ENCODE measurements at places on chromosomes 1 and 21.
A peak's percentile ranks its signal among the peaks of the same experiment; 100 is the strongest.

DNA sequence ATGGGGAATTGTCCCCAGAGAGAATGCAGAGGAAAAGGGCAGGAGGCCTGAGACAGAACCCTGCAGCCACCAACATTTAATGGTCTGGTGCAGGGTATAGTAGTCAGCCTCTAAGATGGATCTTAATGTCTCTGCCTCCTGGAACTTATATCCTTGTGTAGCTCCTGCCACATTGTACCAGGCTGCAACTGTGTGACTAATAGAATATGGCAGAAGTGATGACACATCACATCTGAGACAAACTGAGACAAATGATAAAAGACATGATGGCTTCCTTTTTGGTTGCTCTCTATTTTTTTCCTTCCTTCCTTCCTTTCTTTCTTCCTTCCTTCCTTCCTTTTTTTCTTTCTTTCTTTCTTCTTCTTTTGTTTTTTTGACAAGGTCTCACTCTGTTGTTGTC, 37.1 kb upstream of the CYP4B1 start:
- DNase-seq, result no peak

- DNase-seq, result no peak
Observed at GRCh38 chr1:43651188-43651587, 1.2 kb downstream of the KDM4A start.

DNA sequence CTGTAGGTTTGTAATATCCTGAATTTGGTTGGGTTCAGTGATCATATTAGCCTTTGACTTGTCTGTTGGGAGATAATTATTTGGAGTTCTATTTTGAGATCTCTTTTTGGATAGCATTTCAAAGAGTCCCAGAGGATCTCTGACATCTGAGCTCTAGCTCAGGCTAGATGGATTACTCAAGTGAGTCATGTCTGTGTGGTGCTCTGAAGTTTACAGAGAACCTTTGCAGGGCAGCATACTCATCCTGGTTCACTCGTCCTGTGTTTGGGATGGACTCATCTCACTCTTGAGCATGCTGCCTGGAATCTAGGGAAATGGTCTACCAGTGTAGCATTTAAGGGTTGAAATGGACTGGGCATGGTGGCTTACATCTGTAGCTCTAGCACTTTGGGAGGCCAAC, 29.4 kb upstream of the BMP8A start:
- DNase-seq, result no peak

DNA sequence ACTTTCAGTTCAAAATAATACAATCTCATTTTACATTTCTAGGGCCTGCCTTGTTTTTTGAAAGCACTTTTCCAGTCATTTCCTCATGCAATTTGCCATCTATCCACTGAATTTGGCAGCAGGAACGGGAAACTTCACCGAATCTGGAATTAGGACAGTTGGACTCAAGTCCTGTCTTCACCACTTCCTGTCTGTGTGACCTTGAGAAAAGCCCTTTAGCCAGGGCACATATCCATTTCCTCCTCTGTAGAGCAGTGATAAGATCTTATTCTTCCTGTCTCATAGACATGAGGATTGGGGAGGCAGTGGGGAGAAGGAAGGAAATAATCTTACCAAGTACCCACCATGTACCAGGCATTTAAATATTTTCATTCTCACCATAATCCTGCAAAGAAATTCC, 12.0 kb downstream of the VAV3 start:
- DNase-seq, result no peak

DNA sequence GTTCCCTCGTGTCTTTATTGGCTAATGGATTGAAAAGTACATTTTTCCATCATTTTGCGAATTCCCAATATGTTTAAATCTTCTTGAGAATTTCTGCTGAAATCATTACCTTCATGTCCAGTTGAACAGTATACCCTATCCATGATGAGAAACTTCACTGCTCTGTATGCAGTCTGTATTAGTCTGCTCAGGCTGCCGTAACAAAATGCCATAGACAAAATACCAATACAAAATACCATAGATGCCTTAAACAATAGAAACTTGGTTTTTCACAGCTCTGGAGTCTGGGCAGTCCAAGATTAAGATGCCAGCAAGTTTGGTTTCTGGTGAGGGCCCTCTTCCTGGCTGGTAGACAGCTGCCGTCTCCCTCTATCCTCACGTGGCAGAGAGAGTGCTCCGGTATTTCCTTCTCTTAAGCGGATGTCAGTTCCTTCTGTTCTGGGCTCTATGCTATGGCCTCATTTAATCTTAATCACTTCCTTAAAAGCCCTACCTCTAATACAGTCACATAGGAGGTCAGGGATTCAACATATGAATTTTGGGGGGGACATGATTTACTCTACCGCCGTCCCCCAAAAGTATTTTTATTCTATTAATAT, 27.0 kb downstream of the CXADR start:
- DNase-seq, result no peak

- no peak for DNase-seq
Observed at GRCh38 chr1:24048205-24048869, 63.6 kb downstream of the MYOM3 start.

DNA sequence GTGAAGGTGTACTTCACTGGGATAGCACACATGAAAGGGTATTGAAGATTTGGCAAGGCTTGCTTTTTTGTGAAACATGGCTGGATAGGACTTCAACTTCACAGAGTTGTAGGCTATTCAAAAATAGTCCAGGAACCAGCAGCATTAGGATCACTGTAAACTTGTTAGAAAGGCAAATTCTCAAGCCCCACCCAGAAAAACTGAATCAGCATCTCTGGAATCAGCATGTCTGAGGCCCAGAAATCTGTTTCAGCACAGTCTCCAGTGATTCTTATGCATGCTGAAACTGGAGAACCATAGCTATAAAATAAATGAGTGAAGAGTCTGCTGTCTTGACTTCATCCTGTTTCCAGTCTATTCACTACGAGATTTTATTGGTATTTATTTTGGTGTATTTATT, 8.1 kb upstream of the KRTAP21-3 start:
- DNase-seq, result no peak

GRCh38 chr1:247962911-247963588, 2.0 kb upstream of the OR2AK2 start:
- DNase-seq, result no peak

DNA sequence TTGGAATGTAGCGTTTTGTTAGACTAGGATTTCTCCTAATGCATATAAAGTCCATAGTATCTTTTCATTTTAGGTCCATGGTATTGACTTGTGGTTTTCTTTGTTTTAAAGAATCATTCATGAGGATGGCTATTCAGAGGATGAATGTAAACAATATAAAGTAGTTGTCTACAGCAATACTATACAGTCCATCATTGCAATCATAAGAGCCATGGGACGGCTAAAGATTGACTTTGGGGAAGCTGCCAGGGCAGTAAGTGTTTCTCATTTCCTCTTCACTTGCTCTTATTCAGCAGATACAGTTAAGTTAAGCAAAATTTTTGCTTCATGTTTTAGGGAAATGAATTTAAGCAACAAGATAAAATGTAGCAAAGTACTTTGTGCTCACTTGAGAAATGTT, 25.4 kb downstream of the GNAI3 start:
- DNase-seq, result no peak

- peak; percentile 81 for DNase-seq
Observed at GRCh38 chr1:200979574-200980451, 43.7 kb downstream of the KIF21B start.

DNA sequence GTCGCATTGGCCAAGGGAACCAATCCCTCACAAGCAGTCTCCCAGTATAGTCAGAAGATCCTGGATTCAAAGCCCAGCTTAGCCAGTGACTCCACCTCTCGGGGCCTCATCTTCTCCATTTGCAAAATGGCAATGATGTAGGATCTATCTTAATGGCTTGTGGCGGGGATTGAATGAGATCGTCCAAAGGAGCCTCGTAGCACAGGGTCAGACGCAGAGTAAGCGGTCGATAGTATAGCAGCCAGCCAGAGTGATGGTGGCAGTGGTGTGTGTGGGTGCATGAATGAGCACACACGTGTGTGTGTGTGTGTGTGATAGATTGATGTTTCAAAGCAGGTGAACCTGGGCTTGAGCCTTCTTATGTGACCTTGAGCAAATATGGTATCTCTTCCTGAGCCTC, 79.8 kb upstream of the WNT4 start:
- DNase-seq, result no peak

DNA sequence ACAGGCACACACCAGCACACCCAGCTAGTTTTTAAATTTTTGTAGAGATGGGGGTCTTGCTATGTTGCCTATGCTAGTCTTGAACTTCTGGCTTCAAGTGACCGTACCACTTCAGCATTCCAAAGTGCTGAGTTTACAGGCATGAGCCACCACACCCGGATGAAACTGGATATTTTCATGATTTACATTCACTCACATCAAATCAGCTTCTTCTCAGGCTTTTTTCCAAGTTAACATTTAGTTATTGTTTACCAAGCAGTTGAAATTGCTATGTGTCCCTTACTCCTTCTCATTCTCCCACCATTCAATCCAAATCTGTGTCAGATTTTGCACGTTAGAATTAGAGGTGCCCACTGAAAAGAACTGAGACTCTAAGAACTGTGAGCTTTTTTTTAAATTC, 18.4 kb downstream of the RIT1 start:
- DNase-seq, result no peak

- DNase-seq, result no peak
Observed at GRCh38 chr1:167082511-167083027, 7.6 kb downstream of the GPA33 start.

DNA sequence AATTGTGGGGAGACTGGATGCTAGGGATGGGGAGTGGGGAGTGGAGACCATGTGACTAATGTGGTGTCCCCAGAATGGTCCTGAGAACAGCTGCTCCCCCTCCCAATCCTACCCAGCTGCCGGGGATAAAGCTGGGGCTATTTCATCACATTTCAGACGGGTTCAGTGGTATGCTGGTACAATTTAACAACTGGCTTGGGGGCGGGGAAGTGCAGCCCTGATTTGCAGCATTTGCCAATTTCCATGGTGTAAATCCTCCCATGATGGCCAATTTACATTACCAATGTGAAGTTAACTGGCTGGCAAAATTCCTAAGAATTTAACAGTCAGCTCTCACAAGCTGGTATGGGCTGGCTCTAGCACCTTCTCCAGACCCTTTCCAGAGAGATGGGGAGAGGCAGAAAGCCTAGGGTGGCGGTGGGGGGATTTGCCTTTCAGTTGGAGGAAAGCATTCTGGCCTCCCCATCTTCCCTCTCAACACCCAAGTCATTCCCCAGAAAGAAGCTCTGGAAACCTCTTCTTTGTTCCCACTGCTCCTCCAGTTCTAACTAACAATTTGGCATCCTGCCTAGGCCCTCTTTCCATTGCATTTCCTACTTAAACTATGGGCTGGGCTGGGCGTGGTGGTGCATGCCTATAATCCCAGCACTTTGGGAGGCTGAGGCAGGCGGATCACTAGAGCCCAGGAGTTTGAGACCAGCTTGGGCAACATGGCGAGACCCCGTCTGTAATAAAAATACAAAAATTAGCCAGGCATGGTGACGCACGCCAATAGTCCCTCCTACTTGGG, 11.3 kb upstream of the ADGRB2 start:
- no peak for DNase-seq

- DNase-seq, result no peak
Observed at GRCh38 chr1:111517469-111518225, 14.2 kb upstream of the ADORA3 start.

- DNase-seq, result no peak
Observed at GRCh38 chr1:206108635-206109034, 8.6 kb downstream of the AVPR1B start.

DNA sequence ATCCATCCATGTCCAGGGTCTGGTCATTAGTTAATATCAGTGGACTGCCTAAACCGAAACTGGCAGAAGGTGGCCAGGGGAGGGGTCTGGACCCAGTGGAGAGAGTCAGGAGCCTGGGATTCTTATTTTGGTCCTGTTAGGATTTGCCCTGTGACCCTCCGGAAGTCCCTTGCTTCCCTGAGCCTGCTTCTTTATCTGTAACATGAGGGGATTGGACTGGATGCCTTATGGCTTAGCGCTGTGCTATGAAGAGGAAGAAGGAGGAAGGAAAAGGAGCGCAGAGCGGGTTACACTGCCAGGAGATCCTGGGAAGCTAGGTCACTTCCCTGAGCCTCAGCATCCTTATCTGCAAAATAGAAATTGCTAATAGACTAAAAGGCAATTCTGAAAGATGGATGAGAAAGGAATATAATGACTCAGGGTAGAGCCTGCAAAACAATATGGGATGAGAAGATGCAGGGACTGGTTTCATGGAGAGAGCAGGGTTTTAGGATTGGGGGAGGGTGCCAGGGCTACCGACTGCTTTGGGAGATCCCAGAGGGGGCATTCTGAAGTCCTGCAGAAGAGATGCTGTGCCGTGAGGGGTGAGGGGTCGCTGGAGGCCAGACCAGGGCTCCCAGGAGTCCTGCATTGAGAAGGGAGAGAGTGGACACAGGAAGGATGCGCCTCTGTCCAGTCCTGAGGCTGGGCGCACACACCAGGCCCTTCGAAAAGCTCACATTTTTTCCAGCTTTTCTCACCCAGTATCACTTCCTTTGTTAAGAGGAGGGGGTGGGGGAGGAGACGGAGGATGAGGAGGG, 460 bp upstream of the ADORA1 start:
- no peak for DNase-seq

- DNase-seq, result no peak
Observed at GRCh38 chr1:225484657-225485214, 56.9 kb upstream of the LBR start.

DNA sequence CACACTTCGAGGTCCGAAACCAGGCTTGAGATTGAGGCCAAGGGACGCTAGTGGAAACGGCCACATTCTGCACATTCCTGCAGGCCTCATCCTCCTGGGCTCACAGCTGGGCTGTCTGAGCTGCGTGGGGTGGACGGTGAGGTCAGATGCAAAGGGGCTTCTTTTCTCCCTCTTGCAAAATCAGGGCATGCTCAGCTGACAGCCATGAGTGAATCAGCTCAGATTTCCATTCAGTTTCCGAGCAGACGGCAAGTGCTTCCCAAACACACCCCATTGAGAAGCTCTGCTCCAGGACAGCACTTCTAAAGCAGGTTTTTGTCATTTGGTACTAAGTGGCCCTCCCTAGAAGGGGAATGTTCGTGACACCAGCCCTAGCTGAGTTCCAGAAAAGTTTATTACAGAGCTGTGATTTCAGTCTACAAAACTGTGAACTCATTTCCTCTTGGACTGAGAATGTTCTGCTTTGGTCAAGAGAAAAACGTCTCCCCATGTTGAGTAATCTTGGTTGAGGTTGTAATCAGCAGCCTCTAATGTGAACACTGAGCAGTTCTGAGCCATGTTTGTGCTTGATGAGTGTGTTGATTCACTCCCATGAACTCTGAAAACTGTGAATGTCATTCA, 10.0 kb downstream of the PDPN start:
- no peak for DNase-seq

- DNase-seq, result peak; percentile 14
Observed at GRCh38 chr21:42568376-42568775, 54.7 kb downstream of the SLC37A1 start.

DNA sequence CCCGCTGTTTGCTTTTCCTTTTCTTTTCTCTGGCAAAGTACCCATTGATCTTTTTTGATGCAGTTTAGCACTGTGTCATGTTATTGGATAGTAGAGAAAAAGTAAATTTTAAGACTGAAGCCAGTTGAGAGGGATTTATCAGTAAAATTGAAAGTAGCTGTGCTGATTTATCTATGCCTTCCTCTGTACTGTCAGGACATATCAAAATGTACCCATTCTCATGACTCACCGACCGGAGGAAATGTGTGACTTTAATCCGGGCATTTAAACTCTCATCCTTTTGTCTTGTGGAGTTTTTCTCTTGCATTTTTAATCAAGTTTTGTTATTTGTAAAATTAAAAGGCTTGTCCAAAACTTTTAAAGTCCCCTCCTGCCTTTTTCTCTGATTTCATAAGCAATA, 276.6 kb upstream of the FMN2 start:
- no peak for DNase-seq

All from activated CD4-positive, CD25-positive, alpha-beta regulatory T cell treated with anti-CD3 and anti-CD28 coated beads, Interleukin-2, amount 50 U/mL, for 72 hours (primary cell).